ENCODE measurements at places on chromosomes 6 and 20.

DNA sequence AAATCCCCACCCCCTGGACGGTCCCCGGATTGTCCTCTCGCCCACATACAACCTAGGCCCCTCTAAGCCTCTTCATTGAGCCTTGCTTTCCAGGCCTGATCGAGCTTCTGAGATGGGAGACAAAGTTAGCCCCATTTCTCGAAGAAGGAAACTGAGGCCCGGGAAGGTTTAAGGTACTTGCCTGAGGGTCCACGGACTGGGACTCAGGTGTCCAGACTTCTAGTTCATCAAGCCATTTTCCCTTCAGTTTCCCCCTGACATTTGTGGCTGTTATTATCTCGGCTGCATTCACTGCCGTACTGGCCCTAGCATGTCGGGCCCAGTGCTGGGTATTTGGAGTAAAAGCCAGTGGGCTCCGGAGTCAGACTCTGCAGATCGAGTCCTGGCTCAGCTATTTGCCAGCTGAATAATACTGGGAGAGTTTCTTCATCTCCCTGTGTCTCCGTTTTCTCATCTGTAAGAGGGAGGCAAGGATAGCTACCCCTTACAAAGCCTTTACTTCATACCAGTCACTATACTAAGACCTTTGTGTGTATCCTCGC lies 633 bp downstream of the RPRD1B start:
- DNase-seq, result no peak

DNA sequence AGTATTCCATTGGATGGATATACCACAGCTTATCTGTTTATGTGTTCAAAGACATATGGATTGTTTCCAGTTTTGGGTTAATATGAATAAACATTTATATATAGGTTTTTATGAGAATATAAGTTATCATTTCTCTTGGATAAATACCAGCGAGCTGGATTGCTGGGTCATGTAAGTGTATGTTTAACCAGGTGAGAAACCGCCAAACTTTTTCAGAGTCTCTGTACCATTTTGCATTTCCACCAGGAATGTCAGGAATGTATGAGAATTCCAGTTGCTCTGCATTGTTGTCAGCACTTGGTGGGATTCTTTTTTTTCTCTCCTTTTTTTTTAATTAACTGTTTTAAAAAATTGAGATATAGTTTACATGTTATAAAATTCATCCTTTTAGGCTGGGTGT lies 52.1 kb downstream of the PHF20 start:
- DNase-seq, result no peak

GRCh38 chr6:108564178-108564577 lies 3.5 kb downstream of the FOXO3 start:
- peak; percentile 68 for DNase-seq

- no peak for DNase-seq
Observed at GRCh38 chr6:152605941-152606340, 31.2 kb downstream of the SYNE1 start.

DNA sequence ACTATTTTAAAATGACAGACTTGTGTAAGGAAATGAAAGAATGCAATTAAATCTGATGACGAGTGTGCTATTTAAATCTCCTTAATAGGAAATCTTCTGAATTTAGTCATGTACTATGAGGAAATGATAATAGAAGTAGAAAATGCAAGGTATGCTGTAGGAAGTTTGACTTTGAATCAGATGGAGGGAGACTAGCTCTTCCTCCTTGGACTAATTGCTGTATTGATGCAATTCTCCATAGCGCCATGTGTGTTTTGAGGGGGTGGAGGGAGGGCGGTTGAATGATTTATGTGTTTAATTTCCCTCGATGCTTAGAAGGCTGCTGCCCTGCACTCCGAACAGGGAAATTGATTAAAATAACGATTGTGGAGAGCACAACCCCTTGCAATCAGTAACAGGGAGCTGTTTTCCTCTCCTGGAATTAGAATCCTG lies 214.4 kb upstream of the PRND start:
- no peak for DNase-seq

DNA sequence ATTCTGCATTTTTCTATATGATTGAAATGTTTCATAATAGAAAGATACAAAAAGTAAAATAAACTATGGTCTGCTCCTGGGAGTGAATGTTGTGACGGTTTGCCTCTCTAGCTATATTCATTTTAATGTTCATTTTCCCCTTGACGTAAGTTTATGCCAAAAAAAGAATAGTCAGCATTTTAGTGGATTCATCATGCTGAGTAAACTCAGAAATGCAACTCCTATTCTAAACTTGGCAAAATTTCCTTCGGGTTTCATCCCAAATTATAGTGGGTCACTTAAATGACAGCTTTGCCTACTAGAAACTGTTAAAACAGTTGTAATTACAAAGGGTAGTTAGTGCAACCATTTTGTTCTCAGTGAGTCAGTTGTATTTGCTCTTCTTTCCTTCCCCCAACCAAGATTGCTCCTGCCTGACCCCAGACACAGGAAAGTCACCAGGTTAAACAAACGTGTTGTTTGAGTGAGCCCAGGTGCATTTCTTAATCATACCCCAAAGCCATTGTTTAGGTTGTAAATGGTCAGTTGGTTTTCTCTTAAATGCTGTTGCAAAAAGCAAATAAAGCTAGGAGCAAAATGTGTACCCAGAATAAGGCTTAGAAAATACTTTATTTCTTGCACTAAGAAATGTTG lies 482.3 kb upstream of the SOX4 start:
- no peak for DNase-seq

DNA sequence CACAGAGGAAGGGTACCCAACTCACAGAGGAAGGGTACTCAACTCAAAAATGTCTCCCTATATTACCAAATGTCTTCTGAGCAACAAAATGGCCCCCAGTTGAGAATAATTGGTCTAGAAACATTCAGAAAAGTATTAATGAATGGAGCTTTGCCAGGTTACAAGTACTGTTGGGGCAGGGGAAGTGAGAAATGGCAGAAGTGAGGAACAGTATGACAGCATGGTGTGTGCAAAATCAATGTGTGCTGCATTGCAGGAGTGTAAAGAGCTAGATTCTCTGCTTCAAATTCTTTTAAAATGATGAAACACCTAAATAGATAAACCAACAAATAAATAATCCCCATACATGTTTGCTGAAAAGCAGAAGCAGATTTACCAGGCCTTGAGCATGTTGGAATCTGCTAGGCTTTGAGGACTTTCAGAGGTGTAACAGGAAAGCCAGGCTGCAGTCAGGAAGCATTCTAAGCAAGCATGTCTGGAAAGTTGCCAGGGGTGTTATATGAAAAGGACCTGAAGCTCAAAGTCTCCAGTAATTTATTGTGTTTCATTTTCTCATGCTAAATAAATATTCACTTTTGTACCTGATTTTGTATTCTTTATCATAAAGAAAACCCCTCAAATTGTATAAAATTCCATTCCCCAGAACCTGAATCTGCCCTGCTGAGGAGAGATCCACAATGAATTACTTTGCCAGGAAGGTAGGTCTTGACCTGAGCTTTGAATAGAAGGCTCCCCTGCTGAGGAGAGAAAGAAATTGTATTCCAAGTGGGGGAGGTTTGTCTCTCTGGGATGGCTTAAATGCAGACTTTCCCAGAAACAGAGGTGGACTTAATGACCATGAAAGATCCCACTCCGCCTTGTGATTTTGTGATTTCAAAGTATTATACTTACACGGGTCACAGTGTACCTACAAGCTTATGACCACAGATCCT lies 265.0 kb upstream of the MARCKS start:
- no peak for DNase-seq

- no peak for DNase-seq
Observed at GRCh38 chr6:10406556-10406955, 8.3 kb downstream of the TFAP2A start.

DNA sequence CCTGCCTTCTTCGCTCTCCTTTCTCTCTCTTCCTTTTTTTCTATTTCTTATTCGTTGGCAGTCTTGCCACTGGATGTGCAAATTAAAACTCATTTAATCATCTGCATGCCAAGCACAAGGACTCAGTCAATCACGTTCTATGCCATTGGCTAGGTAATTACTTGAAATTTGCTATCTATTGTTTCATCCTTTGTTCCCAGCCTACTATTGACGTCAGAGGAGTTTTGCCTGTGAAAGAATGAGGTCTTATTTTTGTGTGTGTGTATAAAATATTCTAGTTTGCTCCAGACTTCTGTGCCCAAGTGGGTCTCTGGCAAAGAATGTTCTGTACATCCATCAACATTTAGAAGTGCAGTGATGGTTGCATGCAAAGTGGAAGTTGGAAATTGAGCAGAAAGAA lies 132.3 kb upstream of the DOK5 start:
- DNase-seq, result no peak

GRCh38 chr6:122676146-122676545 lies 65.9 kb downstream of the PKIB start:
- no peak for DNase-seq

DNA sequence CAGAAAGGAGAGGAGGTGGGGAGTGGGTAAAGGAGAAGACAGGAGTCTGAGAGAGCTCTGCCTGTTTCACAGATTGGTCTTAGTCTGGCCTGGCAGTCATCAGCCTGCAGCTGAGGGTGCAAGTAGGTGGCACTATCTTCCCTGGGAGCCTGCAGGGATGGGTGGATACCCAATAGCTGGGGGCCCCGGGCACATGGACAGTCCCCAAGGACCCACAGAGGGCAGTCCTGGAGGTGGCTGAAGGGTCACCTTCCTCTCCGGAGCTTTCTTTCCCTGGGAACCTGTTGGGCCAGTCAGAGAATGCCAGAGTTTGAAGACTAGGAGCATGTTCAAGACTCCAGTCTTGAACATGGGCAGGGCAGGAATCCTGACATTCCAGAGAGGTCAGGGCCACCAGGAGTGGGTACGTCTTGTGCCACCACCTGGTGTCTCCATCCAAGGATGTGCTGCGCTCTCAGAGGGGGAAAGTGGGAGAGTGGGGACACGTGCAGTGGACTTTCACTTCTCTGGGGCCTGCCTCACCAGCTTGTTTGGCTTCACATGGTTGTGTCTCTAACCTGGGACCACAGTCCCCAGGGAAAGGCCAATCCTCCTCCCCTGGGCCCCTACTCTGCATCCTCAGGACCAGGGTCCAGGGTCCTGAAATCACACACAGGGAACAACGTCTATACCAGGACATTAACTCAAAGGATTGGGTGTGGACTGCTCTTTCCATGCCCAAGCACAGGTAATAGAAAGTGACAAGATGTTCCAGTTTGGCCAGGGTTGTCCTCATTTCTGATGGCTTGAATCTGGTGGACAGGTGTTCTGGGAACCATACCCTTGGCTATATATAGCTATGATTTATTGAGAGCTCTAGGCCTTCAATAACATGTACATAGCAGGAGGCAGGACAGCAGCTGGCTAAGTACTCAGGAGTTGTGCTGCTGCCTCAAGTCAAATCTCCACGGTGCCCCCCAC lies 18.0 kb downstream of the AARS2 start:
- no peak for DNase-seq

- DNase-seq, result peak; percentile 27
Observed at GRCh38 chr6:135233686-135234491, 52.8 kb downstream of the MYB start.

DNA sequence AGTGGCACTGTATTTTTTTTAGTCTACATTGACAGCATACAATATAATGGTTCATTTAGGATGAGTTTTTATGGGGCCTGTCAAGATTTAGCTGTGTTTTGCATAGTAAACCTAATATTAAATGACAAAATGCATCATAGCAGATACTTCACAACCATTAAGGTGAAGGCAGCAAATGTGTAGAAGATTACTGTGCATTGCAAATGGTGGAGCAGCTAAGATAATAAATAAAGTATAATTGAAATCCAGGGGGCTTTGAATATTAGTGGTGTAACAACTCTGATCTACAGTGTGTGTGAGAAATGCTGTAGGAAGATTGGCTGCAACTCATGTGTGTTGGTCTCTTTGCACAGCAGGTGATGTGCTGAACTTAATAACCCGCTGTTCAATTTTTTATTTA lies 801.9 kb upstream of the CITED2 start:
- DNase-seq, result no peak

DNA sequence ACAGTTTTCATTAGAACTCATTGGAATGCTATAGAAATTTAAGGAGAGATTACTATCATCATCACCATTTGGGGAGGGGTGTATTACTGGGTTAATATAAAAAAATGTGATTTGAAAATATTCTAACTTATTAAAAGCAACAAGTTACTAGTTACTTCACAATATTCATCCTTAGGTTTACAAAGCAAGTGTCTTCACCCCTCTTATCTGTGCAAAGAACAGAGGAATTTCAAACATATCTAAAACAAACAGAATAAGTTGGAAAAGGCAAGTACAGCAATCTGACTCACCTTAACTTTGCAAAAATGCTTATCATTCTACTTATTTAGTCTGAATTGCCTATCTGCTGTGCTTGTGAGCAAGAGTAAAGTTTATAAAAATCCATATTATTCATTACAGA lies 32.9 kb downstream of the DCBLD1 start:
- no peak for DNase-seq

DNA sequence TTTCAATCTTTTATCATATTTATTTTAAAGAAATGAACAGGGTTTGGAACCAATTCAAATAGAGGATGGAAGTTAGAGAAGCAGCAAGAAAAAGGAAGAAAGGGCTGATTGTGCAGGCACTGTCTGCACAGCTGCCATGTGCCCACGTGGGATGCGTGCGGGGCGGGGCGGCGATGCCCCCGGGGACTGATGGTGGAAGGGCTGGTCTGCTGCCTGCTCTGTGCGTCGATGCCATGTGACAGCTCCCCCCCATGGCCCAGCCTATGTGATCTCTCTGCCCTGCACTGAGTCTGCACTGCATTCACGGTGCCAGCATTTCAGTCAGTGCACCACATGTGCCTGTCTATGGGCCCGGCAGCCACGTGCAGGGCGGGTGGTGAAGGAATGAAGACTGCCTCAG lies 96.4 kb downstream of the IRF4 start:
- DNase-seq, result no peak

GRCh38 chr20:34638039-34638292 lies 38.9 kb downstream of the PIGU start:
- DNase-seq, result no peak

GRCh38 chr6:21309807-21310221 lies 283.7 kb upstream of the SOX4 start:
- DNase-seq, result no peak

DNA sequence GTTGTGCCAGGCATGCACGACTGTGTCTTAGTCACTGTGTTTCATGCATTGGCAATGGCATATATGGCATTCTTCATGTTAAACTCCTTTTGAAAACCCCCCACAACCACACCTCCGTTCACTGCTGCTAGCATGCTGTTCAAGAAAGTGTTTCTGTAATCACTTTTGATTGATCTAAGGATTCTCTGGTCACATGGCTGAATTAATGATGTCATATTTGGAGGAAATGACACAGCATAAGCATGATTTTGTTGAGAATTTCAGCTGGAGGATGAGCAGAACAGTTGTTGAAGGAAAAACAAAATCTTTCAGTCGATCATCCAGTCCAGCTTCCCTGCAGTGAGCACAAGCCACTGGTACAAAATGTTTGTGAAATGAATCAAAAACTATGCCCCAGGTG lies 203.5 kb upstream of the ECI2 start:
- no peak for DNase-seq

- DNase-seq, result no peak
Observed at GRCh38 chr6:158665332-158665731, 15.5 kb downstream of the SYTL3 start.

DNA sequence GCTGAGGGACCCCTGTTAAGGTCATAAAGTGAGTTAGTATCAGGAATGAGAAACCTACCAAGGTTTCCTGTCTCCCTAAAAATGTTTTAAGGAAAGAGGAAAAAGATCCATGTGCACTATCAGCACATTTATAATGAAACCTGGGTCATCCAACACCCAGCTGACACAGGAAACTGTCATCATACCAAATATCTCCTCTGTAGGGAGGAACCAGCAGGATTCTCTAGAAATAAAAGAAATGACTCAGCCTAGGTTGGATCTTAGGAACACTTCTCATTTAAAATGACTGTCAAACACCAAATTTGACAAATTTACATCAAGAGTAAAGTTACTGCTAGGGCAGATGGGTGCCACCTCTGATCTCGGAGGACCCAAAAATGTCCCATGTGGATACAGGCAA lies 21.7 kb downstream of the GFOD1 start:
- peak; percentile 72 for DNase-seq

- no peak for DNase-seq
Observed at GRCh38 chr6:1678201-1678600, 68.5 kb downstream of the FOXC1 start.
